ENCODE measurements at places on chromosomes 3 and 15.

GRCh38 chr3:197303452-197303851 lies 5.0 kb upstream of the DLG1 start:
- no peak for DNase-seq

DNA sequence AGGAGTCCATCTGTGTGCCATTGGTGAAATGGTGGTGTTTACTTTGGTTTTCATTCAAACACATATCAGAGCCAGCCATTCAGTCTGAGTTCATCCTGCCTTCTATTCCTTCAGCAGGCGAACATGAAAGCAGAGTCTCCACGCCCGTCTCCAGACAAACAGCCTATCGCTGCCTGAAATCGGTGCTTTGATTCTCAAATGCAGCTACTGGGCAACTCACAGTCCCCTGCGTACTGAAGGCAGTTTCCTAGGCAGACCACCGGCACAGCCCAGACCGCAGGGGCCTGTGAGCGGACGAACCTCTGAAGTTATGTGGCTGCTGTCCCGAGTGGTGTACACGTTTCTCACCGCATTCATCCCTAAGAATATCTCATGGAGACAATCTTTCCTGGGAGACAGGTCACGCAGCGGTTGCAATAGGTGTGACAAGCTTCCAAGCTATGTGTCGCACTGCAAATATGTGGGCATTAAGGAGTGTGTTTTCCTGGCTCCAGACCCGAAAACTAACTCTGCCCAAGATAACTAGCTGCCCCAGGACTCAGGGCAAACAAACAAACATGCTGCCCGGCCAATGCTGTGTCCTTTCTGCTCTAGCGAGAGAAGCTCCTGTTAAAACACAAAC lies 16.9 kb upstream of the RYR3 start:
- DNase-seq: no peak

GRCh38 chr3:28912120-28912885 lies 368.6 kb upstream of the RBMS3 start:
- DNase-seq: no peak

- no peak for DNase-seq
Observed at GRCh38 chr3:105369500-105370371, 3.0 kb downstream of the ALCAM start.

GRCh38 chr15:54675241-54675640 lies 521.5 kb downstream of the RSL24D1 start:
- no peak for DNase-seq

All from cortex of kidney (tissue), 1 donor.